NCI-H2107 (cell line): ENCODE measurements at places on chromosomes 3 and 15.

DNA sequence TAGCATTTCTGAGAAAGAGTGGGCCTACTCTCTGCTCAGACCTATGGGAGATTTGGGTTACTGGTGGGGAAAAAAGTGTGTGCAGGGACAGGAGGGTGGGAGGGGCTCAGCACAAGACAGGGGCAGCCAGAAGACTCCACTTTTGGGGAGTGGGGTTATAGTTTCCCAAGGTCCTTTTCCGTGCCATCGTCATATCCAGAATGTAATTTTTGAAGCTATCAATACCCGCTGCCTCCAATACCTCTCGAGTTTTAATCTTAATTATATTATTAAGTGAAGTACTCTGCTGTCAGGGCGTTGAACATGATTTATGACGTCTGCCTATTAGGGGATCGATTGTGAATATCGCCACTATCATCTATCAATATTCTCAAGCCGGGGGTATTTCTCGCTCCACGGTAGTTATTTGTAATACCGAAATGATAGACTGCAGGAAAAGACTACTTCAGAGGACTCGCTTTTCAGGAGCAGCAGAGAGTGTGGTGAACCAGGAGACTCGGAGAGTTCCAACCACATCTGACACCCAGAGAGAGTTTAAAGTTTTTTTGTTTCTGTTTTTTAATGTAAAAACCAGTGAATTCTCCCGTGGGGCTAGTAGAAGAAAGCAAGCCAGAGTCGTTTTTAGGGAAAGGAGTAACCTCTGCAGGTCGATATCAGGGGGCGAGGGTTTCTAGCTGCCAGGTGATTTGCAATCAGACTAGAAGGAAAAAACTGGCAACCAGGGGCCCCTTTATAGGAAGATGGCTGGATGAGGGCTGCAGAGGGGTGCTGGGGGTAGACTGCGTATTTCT, 20.6 kb downstream of the NR2F2 start:
- DNase-seq: no peak

DNA sequence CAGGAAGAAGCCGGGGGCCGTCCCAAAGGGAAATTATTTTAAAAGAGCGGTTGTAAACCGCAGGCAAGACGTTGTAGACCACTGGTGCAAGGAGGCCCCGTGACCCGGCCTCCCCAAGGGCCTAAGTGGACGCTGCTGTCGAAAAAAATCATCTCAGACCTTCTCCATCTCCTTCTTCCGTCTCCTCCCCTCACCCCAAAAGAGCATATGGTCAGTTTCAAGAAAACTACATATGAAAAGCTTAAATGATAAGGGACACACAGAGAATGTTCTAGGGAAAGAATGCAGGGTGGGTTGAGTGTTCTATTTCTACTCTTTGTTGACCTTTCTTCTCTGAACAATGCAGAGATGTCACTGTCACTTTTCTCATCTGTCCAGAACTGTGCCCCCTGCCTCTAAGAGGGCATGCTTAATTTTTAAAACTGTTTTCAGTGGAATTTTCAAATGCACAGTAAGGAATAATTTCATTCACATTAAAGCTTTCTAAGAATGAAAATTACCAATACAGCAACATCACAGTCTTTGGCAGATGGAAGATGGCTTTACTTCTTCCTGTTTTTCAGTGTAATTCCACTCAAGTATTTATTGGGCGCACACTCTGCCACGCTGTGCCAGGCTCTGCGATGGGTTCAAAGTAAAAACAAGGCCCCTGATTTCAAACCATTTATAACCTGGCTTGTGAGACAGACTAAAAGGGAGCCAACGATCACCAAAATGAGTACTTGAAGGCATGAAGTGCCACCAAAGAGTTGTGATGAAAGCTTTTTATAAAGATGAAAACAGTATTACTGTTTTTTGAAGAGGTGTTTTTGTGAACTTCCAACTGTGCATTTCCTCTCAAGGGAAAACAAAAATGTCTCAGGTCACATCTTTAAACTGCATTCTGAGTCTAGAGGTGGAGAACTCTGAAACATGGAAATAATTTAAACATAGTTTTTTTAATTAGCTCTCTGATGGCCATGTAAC, 891 bp upstream of the TOP2B start:
- DNase-seq: no peak

DNA sequence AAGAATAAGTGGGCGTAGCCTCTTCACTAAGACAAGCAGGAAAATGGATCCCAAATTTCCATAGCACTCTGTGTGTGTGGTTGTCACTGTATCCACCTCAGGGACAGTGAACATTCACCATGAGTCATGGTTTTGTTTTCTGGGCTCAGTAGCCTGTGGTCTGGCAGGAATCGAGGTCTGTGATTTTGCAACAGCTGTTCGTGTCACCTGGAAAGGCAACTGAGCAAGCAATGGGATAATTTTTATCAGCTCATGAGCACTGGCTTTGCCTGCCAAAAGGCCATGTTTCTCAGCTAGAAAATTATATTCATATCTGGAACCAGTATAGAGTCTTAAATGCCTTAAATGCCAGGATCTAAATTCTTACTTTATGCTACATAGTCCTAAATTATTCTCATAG, 60.9 kb downstream of the STRIT1 start:
- no peak for DNase-seq

- DNase-seq: no peak
Measured at GRCh38 chr3:117846238-117846637, 1136.7 kb downstream of the TUSC7 start.

DNA sequence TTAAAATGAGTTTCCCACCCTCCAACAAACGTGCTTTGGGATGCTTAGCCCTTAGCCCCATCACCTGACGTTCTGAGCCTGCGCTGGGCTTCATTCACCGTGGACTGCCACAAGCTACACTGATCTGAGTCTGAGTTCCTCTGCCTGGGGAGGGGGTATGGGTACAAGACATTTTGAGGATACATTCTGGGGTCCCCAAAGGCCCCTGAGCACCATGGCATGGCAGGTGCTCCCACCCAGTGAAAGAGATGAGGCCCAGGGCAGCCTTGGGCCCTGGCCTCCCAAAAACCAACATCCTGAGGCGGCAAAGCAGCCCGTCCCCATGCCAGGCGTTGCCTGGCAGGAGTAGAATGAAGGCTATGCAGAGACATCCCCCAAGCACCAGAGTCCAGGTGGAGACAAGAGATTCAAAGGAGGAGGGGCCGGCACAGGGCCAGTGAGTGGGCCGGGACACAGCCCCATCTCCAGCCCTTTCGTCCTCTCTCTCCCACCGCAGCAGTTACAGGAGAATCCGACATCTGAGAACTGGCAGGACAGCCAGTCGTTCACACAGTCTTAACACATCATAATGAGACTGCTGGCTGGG, 74.5 kb downstream of the VGLL4 start:
- no peak for DNase-seq

DNA sequence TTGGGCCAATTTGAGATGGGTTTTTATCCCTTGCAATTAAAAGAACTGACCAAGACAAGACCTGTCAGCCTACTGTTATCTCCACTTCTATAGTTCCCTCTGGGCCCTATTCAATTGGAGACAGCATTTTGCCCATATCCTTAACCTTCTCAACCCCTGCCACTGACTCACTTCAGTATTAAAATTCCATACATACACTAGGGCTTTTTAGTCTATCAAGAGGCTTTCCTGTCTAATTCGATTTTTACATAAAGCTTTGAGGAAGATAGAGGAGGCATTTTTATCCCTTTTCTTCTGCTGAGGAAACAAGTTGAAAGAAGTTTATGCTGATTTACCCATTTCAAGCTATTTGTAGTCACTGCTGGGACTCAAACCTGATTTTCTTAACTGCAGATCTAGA, 51.1 kb downstream of the GTF2E1 start:
- no peak for DNase-seq

GRCh38 chr3:67460841-67461510, 193.4 kb downstream of the SUCLG2 start:
- no peak for DNase-seq

- DNase-seq: no peak
Measured at GRCh38 chr15:100112061-100112420, 229.7 kb downstream of the ADAMTS17 start.

DNA sequence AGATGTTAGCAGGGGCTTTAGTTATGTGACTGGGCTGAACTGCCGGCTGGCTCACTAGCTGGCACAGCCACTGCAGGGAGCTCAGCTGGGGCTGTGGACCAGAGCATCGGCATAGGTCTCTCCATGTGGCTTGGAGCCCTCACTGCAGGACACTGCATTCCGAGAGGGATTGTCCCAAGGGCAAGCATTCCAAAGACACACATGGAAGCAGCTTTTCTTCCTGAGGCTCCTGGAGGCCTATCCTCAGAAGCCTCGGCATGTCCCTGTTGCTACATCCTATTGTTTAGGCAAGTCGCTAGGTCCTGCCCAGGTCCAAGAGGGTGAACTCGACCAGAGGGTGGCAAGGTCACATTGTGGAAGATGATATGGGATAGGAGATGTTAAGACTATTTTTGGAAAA, 209.8 kb downstream of the PLCL2 start:
- no peak for DNase-seq

- no peak for DNase-seq
Measured at GRCh38 chr3:16085410-16085809, 89.1 kb upstream of the GALNT15 start.

DNA sequence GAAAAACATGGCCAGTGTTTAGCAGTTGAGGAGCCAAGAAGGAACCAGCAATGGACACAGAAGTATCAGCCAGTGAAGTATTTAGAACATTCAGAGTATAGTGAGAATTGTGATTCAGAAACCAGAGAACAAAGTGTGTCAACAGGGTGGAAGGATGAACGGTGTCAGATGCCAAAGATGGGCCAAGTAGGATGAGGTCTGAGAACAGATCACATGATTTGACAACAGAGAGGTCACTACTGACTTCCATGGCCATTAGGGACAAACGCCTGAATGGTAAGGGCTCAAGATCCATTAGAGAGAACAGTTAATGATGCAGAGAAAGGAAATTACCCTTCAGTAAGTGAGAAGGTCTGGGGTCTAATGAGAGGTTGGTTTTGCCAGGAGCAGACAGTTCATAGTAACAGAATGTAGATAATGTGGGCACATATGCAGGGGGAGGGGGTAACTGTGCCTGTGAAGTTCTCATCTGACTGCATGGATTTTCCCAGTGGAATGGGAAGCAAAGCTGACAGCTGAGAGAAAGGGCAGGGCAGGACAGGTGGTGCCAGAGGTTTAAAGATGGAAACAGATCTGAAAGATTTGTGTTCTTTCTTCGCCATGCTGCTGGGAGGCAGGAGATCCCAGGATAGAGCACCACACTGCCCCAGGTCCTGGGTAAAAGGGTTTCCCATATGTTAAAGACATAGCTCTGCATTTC, 4.8 kb upstream of the ACAD9 start:
- no peak for DNase-seq

- no peak for DNase-seq
Measured at GRCh38 chr3:54138937-54139547, 16.7 kb downstream of the CACNA2D3 start.

- no peak for DNase-seq
Measured at GRCh38 chr3:93989241-93989640, 9.3 kb downstream of the ARL13B start.

DNA sequence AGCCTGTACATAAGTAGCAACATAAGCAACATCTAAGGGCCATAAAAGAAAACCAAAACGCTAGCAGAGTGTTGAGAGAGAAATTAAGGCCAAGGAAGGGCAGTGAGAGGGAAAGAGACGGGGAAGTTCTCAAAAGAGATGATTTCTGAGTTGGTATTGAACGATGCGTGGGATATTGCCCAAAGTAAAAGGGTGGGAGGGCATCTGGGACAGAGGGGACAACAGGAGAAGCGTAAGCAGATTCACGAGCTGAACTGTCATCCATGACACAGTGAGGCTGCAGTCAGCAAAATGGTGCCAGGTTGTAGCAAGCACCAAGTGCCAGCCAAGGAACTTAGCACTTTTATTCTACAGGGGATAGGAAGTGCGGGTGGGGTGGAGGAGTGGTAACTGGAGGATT, 11.8 kb downstream of the NCEH1 start:
- no peak for DNase-seq

- DNase-seq: peak; percentile 90
Measured at GRCh38 chr3:122383771-122384697, at the start of gene FAM162A. Gene FAM162A, plus strand, starts transcription at chr3:122384182. Its CDS starts 84 bp downstream, at chr3:122384266.

- DNase-seq: no peak
Measured at GRCh38 chr15:63977119-63977518, 69.2 kb downstream of the DAPK2 start.

GRCh38 chr3:31810991-31811433, 170.1 kb downstream of the OSBPL10 start:
- DNase-seq: no peak

DNA sequence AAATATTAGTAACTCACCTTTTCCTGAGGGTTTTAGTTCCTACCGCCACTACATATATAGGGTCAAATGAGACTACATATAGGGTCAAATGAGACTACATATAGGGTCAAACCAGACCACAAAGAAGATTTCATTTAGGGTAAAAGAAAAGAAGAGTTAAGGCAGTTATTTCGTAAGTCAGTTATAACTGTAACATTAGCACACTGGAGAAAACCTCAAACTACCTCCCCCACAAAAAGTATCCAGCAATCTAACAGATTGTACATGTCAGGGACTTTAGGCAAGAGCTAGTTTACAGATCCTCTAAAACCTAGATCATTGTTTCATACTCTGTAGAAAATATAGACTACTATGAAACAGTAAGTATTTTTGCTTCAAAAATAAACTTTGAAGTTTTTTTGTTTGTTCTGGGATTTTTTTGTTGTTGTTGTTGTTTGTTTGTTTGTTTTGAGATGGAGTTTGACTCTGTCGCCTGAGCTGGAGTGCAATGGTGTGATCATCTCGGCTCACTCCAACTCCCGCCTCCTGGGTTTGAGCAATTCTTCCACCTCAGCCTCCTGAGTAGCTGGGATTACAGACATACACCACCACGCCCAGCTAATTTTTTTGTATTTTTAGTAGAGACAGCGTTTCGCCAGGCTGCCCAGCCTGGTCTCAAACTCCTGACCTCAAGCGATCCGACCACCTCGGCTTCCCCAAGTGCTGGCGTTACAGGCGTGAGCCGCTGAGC, 92.4 kb upstream of the CGNL1 start:
- no peak for DNase-seq

DNA sequence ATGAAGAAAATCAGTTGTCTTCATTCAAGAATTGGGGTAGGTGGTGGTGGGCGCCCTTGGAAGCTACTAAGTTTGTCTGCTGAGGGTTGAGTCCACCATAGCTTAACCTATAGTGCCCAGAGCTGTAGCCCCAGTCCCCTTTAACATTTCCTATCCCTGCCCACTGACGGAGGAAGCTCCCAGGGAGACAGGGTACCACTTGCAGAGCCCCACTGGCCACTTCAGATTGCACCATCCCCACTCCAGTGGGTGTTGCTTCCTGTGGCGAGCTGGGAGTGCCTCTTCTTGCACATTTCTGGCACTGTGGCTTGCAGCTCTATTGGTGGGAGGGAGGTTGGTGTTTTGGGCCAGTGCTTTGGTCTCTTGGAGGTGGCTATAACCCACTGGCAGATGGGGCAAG, 2.7 kb downstream of the PXYLP1 start:
- DNase-seq: no peak

- no peak for DNase-seq
Measured at GRCh38 chr3:89101251-89101650, 6.2 kb upstream of the EPHA3 start.
